Cortex of kidney (tissue), 1 donor: ENCODE measurements at places on chromosomes 16 and 17.

DNA sequence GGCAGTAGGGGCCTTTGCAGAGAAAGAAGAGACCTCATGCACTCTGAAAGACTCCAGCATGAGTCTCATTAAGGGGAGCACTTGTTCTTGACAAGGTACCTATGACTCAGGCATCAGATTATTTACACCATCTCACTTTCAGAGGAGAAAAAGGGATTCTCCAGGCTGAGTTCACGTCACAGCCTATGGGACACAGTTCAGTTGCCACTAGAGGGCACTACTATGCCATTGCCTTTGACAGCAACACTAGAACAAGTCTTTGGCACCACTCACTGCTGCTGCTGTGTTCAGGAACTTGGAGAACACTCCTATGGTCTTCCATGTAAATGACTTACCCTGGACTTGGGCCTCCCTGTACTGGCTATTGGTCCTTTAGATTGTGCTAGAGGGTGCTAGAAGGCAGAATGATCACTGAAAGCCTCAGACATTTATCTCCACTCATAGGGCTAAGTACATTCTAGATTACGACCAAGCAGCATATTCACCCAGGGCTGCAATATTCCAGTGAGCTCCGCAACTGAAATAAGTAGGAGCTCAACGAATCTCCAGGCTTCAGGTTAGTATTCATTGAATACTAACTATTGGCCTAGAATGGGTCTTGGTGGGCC lies 225.1 kb upstream of the CA10 start:
- DNase-seq, result no peak

- no peak for DNase-seq
These were observed 37.8 kb upstream of the ADGRG1 start for GRCh38 chr16:57590654-57591085.

DNA sequence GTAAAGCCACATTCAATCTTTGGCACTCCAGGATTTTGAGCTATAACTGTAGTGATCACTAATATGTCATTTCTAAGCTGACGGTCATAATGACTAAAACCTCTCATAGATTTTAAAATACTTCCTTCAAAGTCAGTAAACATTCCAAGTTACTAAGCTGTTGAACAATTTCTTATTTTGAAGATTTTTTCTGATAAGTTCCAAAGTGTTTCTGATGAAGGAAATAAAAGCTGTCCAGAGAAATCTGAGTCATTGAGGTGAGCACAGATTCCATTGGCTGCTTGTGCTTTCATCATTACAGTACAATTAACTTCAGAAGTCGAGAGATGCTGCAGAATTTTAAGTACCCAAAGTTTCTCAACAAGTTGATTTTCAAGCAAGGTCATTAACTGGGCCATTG lies 23.9 kb downstream of the NLRC5 start:
- DNase-seq, result no peak

DNA sequence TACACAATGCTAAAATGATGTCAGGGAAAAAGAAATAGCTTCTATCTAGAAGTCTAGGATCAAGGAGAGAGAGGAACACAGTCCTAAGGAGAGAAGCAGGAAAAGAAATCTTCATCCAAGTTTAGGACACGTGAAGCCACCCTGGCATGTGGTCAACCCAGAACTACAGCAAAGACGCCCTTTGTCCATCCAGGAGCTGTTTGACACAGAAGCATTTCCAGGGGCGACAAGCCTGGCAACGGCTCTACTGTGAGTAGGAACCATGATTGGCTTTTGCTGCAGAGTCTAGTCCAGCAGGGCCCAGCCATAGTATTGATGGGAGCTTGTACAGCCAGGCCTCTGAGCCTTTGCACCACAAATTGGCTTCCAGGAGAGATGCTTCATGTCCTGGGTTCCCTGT lies 185.4 kb upstream of the RPL38 start:
- no peak for DNase-seq

DNA sequence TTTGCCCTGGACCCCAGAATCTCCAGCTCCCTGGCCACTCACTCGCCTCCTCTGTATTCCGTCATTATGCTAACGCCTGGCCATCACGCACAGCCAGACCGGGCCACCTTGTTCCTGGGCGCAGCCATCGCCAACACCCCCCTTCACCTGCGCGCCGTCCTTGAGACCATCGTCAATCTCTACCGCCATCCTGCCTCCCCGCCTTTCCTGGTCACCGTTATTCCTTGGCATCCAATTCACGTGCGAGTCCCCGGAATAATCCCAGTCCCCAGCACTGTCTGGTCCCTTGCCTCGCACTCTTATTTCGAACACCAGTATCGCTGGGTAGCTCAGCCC lies 541 bp downstream of the VKORC1 start:
- DNase-seq, result no peak

- no peak for DNase-seq
These were observed 51.7 kb downstream of the SDK2 start for GRCh38 chr17:73592501-73592961.

- DNase-seq, result no peak
These were observed 42.5 kb downstream of the PSME3IP1 start for GRCh38 chr16:57143149-57143921.

- DNase-seq, result no peak
These were observed 466.0 kb downstream of the KCNJ18 start for GRCh38 chr17:22158364-22158763.

- DNase-seq, result no peak
These were observed 23.7 kb downstream of the TSPOAP1 start for GRCh38 chr17:58304750-58305486.

DNA sequence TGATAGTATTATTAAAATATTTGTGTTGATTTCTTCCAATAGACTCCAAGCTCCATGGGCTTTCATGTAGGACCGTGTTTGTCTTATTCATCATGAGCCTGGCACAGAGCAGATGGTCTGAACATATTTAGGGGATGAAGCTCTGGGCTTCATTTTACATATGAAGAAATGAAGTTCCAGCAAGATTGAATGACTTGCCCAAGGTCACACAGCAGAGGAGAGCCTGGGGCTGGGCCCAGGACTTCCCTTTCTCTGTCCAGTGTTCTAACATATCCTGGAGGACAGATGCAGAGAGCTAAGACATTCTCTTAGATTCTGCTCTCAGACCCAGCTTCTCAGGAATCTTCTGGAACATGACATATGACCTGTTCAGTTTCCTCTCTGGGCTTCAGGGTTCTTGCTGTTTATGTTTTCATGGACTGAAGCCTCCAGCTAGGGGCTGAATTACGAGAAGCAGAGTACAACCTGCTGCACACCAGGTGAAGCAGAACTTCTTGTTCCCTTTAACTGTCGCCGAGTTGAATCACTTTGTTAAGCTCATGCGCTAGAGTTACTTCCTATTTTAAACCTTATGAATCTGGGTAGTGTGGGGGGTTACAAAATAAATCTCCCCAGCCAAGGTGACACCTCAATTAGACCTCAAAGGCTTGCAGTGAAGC lies 53.6 kb downstream of the GPRC5B start:
- no peak for DNase-seq

DNA sequence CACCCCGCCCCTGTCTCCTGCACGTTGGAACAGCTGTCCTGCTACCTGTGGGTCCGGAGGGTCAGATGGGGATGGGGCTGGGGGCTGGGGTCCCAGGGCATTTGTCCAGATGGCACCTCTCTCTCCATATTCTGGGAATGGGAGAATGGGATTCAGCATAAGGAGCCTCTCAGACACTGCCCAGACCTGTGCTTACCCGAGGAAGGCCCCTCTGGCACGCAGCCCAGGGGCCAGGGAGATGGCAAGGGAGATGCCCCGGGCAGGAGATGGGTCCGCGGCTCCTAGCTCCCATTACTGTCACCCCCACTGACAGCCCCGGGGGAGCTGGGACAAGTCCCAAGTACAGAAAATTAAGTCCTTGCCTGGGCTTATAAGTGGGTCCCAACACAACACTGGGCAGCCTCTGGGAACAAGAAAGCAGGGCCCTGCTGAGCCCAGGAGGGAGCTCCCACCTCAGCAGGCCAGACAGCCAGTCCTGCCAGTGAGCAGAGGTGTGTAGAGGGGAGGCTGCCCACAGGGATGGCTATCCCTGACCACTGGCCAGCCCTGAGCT lies 1.8 kb downstream of the VASN start:
- DNase-seq, result no peak

GRCh38 chr16:593406-593805 lies 3.5 kb downstream of the RAB40C start:
- DNase-seq, result no peak

GRCh38 chr16:14399378-14400284 lies 230.4 kb downstream of the PARN start:
- DNase-seq, result no peak

GRCh38 chr17:77208217-77208808 lies 67.5 kb downstream of the SEC14L1 start:
- no peak for DNase-seq

DNA sequence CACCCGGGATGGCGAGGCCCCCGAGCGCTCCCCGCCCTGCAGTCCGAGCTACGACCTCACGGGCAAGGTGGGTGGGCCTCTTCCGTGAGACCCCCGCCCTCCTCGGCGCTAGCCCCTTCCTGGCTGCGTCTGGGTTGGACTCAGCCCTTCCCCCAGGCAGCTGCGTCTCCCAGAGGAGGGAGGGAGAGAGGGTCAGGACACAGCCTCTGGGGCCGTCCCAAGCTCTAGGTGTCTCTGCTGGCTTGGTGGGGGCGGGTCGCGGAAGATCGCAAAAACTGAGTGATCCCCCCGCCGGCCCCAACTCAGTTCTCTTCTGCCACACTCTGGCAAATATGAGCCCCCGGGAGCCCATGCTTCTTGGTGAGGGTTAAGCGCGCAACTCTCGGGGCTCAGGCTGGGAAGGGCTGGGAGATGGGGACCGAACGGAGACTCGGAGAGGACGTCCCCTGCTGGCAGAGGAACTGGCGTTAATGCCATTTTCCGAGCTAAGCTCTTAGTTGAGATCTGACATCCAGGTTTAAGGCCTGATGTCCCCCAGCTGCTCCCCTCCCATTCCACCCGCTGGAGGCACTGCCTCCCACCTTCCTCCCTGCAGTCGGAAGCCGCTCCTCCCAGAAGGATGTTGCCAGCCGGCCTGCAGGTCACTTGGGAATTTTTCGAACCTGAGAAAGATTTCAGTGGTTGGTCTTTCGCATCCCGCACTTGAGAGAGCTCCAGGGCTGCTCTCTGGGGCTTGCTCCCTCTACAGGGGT lies 419 bp downstream of the RAB37 start:
- DNase-seq, result no peak

DNA sequence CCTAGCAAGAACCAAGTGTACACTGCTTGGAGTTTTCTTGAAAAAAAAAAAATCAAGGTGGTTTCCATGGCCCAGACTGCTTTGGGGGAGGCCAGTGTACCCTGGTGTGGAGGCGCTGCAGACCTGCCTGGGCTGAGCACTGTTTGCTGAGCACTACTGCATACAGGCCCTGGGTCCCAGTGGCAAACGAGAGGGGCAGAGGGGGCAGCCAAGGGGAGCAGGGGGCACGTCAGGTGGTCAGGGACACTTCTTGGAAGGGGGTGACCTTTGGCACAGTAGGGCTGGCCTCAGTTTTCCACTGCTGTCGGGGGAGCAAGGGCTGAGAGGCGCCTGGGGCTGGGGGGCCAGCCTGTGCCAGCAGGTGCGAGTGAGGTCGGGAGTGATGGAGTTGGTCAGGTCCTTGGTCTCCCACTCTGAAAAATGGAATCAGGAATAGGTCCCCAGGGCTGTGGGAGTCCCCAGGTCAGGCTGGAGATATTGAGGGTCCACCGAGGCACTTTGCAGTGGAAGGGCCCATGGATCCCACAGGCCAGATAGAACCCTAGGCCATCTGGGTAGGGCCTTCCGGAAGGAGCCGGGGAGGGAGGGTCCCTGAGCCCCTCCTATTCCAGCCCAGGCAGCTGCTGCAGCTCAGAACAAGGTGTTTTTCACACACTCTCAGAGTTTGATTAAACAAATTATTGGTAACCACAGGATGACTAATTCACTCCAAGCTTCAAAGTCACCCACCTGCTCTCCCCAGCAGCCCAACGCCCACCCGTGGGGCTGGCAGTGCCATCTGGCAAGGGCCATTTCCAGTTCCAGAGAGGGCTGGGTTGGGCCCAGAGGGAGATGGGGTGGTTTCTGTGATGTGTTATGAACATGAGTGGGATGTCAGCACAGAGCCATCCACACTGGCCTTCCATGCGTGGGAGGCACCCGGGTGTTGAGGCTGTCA lies 3.5 kb downstream of the ZFPM1 start:
- no peak for DNase-seq

- DNase-seq, result no peak
These were observed 377 bp downstream of the USP32 start for GRCh38 chr17:60391471-60392041.

DNA sequence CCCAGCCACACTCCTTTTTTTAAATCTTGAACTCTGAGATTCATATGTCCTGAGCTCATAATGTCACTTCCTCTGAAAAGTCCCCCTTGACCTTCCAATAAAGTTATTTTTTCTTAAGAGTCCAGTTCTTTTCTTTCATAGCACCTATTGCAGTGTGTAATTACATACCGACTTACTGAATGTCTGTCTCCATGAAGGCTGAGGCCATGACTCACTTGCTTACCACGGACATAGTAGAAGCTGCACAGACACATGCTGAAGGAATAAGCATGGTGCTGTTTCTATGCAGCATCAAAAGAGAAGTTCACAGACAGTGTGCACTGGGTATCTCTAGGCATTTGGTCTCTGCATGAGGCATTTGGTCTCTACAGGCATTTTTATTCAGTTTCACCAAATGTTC lies 77.2 kb downstream of the C17orf67 start:
- no peak for DNase-seq

DNA sequence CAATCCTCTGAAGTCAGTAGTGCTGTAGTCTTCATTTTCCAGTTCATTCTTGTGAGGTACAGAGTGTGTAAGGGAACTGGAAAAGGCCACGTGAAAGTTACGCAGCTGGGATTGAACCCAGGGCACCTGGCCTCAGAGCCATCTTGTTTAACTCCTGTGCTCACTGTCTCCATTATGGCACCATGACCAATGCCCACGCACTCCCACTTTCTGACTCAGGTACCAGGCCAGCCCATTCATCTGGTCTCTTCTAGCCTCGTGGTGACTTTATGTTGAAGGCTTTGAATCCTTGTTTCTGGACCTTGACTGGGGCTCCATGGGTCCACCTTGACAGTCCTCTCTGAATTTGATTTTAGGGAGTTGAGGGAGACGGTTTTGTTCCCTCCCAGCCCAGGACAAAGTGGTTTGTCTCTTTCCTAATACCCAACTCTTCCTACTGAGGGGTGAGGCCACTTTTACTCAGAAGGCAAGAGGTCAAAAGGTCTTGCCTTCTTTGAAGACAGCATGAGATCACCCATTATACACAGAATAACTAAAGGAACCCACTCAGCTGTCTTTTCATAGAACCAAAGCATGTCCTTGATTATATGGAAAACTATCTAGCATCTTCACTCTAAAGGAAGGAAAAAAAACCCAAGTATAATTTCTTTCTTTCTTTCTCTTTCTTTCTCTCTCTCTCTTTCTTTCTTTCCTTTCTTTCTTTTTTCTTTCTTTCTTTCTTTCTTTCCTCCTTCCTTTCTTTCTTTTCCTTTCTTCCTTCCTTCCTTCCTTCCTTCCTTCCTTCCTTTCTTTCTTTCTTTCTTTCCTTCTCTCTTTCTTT lies 50.0 kb downstream of the OTOA start:
- DNase-seq, result no peak

DNA sequence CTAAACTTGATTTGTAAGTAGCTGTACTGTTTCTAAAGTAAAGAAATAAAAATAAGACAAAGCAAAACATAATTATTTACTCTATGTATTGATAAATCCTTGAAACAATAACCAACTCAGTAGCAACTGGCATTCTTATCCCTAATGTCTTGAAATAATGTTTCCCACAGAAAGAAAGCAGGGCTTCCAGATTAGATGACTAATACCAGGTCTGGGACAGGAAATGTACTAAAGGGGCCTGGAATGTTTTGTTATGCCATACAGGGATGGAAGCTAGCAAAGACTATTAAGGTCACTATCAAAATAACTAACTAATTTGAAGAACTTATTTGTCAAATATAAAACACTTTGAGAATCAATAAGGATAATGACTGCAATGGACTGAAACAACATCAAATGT lies 82.1 kb downstream of the CFDP1 start:
- DNase-seq, result no peak
